ENCODE measurements at places on chromosomes 6 and 20.

DNA sequence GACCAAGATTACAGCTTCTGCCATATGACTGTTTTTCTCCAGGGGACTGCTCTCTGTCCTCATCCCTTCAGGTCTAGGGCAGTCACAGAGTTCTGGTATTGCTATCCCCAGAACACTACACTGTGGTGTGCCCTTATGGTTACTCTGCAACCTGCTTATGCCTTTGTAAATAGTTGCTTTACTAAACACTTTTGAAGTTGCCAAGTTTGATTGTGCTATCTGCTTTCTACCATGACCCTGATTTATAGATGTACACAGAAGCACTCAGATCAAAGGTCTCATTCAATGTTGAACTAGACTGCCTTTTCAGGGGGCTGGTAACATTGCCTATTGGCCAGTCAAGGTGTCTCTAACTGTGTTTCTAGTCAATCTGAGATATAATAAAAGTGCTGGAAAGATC lies 794.7 kb downstream of the DHX35 start:
- no peak for DNase-seq

DNA sequence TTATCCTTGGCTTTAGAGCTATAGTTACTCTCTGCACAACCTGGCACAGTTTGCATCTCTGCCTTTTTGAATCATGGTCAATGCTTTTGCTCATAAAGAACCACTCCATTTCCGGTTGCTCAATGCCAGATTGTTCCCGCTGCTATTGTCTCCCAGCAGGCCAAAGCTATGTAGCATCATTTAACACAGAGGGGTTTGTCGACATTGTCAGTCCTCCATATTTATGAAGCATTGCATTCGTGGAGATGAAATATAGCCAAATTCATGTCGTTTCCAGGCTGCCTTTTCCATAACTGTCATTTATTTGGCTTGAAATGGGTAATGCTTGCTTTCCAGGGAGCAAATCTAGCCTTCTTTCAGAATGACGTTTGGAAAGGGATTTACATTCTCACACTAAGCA lies 598.8 kb downstream of the EPHA7 start:
- DNase-seq = no peak

GRCh38 chr6:1495344-1495743 lies 106.0 kb downstream of the FOXF2 start:
- no peak for DNase-seq

DNA sequence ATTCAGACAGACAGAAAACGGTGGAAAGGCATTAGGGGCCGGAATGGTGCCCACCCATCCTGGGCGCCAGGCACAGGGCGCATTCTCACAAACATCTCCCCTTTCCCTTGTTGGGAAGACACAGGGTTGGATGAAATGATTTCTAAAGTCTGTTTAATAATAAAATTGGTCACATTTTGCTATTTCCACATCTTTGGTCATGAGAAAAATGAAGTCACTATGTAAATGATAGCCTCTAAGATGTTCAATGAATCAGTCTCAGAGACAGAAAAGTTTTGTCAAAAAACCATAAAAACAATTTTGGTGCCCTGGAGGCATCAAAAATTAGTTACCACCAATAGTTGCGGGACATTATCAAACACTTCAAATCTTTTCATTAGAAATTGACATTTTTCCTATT lies 40.7 kb downstream of the PRR18 start:
- DNase-seq = no peak

Data from bronchial epithelial cell (primary cell).